Activated CD4-positive, alpha-beta T cell treated with anti-CD3 and anti-CD28 coated beads for 48 hours (primary cell): ENCODE measurements at places on chromosomes 7 and 10.

GRCh38 chr10:70293169-70293843 is 9.5 kb upstream of the NPFFR1 start:
- no peak for DNase-seq

- no peak for DNase-seq
These were observed 15.2 kb downstream of the STAMBPL1 start for GRCh38 chr10:88895250-88895649.

DNA sequence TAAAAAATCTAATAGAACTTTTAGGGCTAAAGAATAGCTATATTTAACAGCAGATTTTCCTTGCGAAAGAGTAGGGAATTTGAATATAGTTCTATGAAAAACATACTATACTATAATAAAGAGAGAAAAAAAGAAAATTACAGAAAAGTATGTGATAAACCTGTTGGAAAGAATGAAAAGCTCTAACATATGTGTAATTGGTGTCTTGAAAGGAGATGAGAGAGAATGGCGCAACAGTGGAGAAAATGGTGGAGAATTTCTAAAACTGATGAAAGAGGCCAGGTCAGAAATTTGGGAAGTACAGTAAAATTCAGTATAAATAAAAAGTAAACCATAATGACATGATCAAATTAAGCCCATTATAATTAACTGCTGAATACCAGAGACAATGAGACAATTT is 20.8 kb upstream of the CACNA2D1 start:
- no peak for DNase-seq

DNA sequence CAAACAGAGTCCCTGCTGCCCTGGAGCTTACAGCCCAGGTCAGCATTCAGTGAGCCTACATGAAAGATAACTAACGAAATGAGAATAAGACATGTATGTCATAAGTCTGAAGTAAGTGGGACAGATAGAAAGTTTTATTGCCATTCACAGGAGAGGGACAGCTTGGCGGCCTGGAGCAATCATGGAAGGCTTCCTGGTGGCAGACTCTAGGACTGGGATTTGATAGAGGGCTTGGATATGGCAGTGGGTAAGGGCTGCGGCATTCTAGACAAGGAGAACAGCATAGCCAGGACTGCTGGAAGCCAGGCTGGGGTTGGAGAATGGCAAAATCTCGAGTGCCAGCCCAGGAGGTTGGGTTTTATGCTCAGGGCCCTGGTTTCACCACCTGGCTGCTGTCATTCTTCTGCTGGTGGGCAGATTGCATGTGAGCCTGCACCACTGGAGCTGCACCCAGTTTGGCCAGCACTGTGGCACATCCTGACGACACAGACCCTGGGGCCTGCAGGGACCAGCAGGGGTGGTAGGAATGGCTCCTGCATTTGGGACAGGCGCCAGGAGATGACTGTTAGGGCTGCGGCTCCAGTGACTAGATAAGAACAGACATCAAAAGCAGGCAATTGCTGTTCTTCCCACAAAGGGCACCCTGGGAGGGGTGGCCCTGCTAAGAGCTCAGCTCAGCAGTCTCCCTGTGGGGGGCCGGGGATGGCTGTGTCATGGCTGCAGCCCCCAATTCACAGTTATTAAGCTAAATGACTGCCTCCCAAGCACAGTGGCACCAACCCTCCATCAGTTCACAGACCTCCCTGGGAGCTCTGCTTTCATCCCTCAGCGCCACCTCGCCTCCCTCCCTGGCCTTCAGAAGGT is 161.1 kb downstream of the RPS24 start:
- no peak for DNase-seq

- no peak for DNase-seq
These were observed 258.7 kb downstream of the CCDC3 start for GRCh38 chr10:12742771-12743170.

GRCh38 chr7:43291789-43292188 is 179.3 kb downstream of the HECW1 start:
- no peak for DNase-seq

DNA sequence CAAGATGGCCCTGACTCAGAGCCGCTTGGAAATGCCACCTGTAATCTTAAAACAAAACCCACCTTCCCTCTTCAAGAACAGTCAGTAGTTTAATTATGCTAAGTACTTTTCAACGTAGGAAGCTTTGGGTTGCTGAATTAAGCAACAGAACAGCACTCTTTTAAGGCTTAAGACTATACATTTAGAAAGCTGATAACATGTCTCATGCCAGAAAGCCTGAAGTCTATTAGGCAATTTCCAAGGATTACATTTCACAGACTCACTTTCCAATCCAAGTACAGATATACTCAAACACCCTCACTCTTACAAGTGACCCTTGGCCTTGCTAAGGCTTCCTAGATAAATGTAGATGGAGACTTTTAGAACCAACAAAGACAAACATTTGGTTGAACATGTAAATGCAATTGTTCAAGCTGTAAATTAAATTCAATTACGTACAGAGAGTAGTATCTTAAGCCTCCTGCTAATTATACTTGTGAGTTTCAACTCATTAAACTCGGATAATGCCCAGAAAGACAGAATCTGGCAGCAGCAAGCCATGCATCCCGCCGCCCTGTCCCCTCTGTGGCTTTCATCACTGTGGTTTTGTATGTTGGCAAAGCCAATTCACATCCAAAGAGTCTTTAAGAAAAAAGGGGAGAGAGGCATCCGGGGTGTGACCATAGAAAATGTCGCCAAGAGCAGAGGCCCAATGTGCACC is 283.1 kb upstream of the NRP1 start:
- no peak for DNase-seq

DNA sequence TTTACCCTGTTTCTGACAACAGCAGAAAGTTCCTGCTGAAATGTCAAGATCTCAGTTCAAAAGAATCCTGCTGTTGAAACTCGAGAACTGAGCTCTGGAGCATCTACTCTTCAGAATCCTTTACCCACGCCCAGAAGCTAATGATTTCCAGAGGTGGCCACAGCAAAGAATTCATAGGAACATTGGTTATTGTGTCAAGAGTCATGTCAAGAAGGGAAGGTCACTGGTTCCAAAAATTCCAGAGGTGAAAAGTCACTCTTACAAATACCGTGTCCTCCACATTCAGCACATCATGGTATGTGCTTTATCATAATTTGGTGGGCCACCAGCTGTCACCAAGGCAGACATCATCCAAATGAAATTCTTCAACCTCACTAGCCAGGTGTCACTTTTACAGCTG is 394.4 kb upstream of the NPVF start:
- no peak for DNase-seq

DNA sequence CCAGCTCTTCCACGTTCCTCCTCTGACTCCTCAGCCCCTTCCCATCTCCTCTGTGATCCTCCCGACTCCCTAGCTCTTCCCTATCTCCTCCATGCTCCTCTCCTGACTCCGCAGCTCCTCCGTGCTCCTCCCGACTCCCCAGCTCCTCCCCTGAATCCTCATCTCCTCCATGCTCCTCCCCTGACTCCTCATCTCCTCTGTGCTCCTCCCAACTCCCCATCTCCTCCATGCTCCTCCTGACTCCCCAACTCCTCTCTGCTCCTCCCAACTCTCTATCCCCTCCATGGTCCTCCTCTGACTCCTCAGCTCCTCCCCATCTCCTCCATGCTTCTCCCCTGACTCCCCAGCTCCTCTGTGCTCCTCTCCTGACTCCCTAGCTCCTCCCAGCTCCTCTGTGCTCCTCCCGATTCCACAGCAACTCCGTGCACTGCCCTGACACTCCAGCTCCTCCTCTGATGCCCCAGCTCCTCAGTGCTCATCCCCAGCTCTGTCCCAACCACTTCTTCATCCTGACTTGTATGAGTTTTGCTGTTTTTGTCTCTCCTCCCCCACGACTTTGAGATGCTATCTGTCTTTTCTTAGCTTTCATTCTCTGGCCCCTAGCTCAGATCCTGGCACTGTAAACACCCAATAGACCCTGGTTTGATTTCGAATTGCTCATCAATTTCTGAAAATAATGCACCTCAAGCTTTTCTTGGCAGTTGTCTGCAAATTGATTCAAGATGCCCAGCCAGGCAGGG is 38.3 kb downstream of the OAT start:
- no peak for DNase-seq

DNA sequence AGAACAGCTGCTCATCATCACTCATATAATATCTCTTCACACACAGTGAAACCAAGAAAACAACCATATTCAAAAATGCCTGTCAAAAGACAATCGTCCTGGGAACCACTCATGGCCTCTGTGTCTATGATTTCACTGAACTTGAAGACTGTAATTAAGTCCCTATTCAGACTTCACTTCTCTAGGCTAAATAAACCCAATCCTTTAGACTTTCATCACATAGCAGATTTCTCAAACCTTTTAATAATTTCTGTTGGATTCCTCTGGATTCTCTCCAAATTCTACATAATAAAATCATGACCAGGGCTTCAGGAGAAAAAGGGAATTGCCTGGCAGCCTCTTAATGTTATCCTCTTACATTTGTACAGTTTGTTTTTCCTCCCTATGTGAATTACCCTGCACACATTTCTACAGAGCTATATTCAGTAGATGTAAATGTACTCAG is 201.1 kb downstream of the LRRN3 start:
- DNase-seq: no peak

- no peak for DNase-seq
These were observed 300.6 kb downstream of the PLXNA4 start for GRCh38 chr7:132275416-132276233.

GRCh38 chr10:20299034-20299736 is 483.0 kb downstream of the PLXDC2 start:
- no peak for DNase-seq

GRCh38 chr10:58516671-58517070 is 4.0 kb downstream of the BICC1 start:
- DNase-seq: no peak

- DNase-seq: no peak
These were observed 91.8 kb upstream of the STK17A start for GRCh38 chr7:43491123-43491522.

GRCh38 chr7:4134631-4135030 is 547.5 kb upstream of the FOXK1 start:
- no peak for DNase-seq

DNA sequence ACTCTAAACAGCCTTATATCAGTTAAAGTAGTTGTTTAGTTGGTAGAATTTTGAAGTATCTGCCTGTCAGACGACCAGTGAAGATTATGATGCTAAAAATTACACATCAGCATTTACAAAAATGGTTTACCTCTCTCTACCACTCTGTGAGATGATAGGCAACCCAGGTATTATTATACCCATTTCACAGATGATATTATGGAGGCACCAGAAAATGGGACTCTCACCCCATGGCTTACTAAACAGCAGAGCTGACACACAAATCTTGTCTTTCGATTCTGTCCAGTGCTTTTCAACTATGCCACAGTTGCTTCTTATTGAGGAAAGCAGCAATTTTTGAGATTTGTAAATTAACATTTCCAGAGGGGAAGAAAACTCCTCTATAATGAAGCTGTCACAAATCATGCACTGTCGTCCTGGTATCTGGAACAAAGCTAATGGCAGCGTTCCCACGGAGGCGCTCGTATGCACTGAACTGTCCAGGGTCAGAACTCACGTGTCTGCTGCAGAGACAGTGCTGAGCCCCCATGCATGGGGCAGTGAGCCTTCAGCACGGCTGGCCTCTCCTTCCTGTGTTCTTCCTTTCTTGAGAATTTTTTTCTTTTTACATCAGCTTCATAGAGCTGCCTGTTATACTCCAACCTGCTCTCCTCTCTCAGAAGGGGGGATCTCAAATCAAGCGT is 381.1 kb downstream of the SDK1 start:
- DNase-seq: no peak

DNA sequence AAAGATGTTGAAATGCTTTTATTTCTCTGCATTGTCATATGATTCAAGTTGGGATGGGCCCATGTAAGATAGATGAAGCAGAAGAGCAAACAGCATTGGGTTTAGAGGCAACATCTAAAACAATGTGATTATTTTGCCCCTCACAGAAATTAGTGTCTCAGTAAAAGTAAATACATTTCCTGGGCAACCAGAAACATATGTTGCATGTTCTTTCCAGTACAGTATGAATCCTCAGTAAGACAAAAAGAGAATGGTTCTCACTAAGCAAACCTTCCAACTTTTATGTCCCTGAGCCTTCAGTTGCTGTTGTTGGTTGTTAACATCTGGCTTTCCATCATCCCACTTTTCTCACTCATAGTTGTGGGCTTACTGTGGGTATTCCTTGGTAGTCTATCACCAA is 222.5 kb upstream of the PRPS1L1 start:
- DNase-seq: no peak

DNA sequence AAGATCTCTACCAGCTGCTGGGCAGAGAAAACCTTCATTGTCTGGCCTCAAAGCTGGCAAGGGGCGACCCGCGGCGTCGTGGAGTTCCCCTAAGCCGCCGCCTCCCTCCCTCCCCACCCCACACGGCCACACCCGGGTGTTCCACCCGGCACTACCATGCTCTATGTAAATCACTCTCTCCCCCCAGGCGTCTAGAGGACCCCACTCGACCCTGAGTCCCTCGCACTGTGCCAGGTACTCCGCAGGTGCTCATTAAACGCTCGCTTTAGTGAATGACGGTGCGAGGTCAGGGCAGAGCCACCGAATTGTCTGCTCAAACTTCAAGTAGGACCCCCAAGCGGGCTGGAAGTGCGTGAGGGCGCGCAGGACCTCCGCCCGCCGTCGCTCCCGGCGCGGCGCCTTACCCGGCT is 628 bp downstream of the PARP12 start:
- peak; percentile 41 for DNase-seq

- DNase-seq: no peak
These were observed 9.0 kb downstream of the EMX2 start for GRCh38 chr10:117551330-117552155.

DNA sequence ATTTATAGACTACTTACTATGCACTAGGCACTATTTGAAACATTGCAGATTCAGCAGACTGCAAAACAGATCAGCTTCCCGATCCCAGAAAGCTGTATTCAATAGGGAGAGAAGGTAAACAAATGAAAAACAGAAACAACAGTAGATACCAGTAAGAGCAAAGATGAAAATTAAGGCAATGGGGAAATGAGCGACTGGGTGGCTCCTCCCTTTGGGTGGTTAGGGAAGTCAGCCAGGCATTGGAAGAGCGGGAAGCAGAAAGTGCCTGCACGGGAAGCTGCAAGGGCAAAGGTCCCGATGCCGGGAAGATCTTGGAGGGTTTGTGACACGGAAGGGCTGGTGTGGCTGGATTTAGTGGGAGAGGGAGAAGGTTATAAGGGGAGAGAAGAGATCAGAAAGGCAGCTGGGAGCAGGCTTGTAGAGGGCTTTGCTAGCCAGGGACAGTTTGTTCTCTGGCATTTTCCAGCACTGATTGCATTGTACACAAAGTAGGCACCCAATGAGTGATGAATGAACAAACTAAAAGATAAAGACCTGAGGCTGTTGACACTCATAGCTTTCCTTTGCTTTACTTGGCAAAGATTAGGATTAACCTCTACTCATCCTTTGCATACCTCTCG is 67.8 kb downstream of the NAMPT start:
- no peak for DNase-seq

- DNase-seq: no peak
These were observed 97.1 kb downstream of the VOPP1 start for GRCh38 chr7:55474944-55475854.
